ENCODE measurements at places on chromosomes 6 and 20. TPM values are rescaled to one million over a fixed set of nuclear protein-coding genes. Genes with fewer than 3 reads are reported as not detected.

The F13A1 gene
- polyA plus RNA-seq = 31.9 TPM

The DLL1 gene
- polyA plus RNA-seq = 7.0 TPM

The SLC44A4 gene
- 17.9 TPM for polyA plus RNA-seq

The TRIM31 gene
- not detected for polyA plus RNA-seq

The SLC32A1 gene
- not detected for polyA plus RNA-seq

The NKAIN4 gene
- polyA plus RNA-seq = 20.1 TPM

The CD24 gene
- 189 TPM for polyA plus RNA-seq

The PRR18 gene
- 0.88 TPM for polyA plus RNA-seq

The RMND1 gene
- 27.6 TPM for polyA plus RNA-seq

The LTB gene
- polyA plus RNA-seq = 3.0 TPM

The MYT1 gene
- 0.43 TPM for polyA plus RNA-seq

The RHAG gene
- polyA plus RNA-seq = 1.7 TPM

The BPIFB4 gene
- not detected for polyA plus RNA-seq

The SLC22A23 gene
- 24.0 TPM for polyA plus RNA-seq

The CRIP3 gene
- polyA plus RNA-seq = 6.2 TPM

The ANGPT4 gene
- polyA plus RNA-seq = not detected

The GJA1 gene
- polyA plus RNA-seq = 138 TPM

The ZNF335 gene
- polyA plus RNA-seq = 16.9 TPM

The BANF2 gene
- not detected for polyA plus RNA-seq

The EYA4 gene
- 10.5 TPM for polyA plus RNA-seq

The DPPA5 gene
- not detected for polyA plus RNA-seq

The FILIP1 gene
- 45.3 TPM for polyA plus RNA-seq

The PRR3 gene
- 36.8 TPM for polyA plus RNA-seq

All from right lung (tissue), 10 donors.